IgD-negative memory B cell (primary cell): ENCODE measurements at places on chromosomes 2 and 18. TPM values are rescaled to one million over a fixed set of nuclear protein-coding genes. Genes with fewer than 3 reads are reported as not detected.

Gene RASGRP3
- polyA plus RNA-seq, result 82.4 TPM

Gene LYPD6B
- polyA plus RNA-seq, result 7.8 TPM

Gene NR4A2
- 22.7 TPM for polyA plus RNA-seq

Gene ANKRD30BL
- polyA plus RNA-seq, result 0.64 TPM

Gene RIT2
- polyA plus RNA-seq, result not detected

Gene TTC39C
- polyA plus RNA-seq, result 21.9 TPM

Gene HOXD12
- polyA plus RNA-seq, result not detected

Gene C1GALT1C1L
- not detected for polyA plus RNA-seq

Gene DHRS9
- polyA plus RNA-seq, result 3.3 TPM

Gene IL36G
- not detected for polyA plus RNA-seq

Gene DSG1
- not detected for polyA plus RNA-seq

Gene MYOM1
- 2.4 TPM for polyA plus RNA-seq

Gene GPC1
- polyA plus RNA-seq, result 0.26 TPM

Gene NAT8
- not detected for polyA plus RNA-seq

Gene FOXD4L1
- not detected for polyA plus RNA-seq

Gene VWC2L
- polyA plus RNA-seq, result not detected

Gene HADHA
- 125 TPM for polyA plus RNA-seq

Gene CD226
- polyA plus RNA-seq, result 3.8 TPM

Gene LHCGR
- not detected for polyA plus RNA-seq

Gene PID1
- polyA plus RNA-seq, result not detected

Gene INHA
- polyA plus RNA-seq, result not detected

Gene PFN4
- not detected for polyA plus RNA-seq

Gene ABCG8
- polyA plus RNA-seq, result not detected

Gene GALNT3
- polyA plus RNA-seq, result 4.1 TPM

Gene USP14
- polyA plus RNA-seq, result 28.8 TPM

Gene RFX8
- polyA plus RNA-seq, result not detected

Gene CHST9
- polyA plus RNA-seq, result not detected

Gene GALNT14
- 0.68 TPM for polyA plus RNA-seq

Gene MYO5B
- polyA plus RNA-seq, result 1.2 TPM

Gene IL36B
- polyA plus RNA-seq, result not detected

Gene CCDC74B
- not detected for polyA plus RNA-seq

Gene THUMPD2
- polyA plus RNA-seq, result 9.8 TPM

Gene KCNG3
- polyA plus RNA-seq, result not detected

Gene DNAH7
- polyA plus RNA-seq, result 0.11 TPM
